Motor neuron (in vitro differentiated cells): ENCODE measurements at places on chromosomes 13 and 19.

GRCh38 chr13:77857531-77858209 lies 61.0 kb downstream of the EDNRB start:
- no peak for ATAC-seq

GRCh38 chr19:49844138-49845095 lies 6.5 kb upstream of the PTOV1 start:
- no peak for ATAC-seq

DNA sequence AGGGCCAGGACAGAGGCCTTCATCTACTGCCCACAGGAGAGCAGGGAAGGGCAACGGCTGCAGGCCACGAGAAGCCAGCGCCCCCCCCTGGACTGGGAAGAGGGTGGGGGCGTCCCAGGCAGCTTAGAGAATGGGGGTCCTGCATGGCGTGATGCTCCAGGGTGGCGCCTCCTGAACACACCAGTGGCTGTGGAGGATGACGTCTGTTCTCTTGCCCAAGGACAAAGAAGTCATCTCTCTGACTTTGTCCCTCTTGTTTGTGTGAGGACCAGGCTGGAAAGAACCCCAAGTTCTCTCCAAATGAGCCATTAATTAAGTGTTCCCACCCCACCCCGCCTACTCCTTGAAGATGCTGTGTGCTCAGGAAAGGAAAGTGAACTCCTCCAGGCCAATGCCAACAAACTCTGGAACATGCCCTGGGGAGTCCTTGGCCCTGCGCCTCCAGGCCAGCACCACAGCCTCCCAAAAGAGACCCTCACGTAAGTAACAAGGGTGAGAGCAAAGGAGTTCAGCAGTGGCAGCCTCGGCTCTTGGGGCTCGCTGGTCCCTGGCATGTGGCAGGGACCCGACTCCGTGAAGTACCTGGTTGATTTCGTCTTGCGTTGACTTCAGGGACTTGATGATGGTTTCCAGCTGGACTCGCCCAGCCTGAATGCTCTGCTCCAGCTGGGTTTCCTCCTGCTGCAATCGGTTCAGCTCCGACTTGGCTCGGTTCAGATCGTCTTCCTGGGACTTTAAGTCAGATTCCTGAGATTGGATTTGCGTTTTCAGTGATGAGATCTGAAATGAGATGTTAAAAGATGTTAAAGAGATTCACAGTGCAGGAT lies 68.4 kb downstream of the EPS15L1 start:
- ATAC-seq = no peak

DNA sequence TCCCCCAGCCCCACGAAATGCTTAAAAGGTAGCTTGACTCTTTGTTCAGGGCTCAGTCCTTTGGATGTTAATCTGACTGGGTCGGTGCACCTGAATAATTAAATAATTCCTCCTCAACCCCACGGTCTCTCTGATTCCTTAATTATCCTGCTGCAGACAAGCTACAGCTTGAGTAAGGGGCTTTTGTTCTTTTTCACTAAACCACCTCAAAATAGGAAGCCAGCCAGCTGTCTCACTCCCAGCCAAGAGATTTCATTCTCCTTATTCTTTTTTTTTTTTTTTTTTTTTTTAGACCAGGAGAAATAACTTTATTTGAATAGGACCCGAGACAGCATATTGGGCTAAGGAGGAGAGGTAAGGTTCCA lies 7.9 kb upstream of the FCGBP start:
- ATAC-seq = no peak

DNA sequence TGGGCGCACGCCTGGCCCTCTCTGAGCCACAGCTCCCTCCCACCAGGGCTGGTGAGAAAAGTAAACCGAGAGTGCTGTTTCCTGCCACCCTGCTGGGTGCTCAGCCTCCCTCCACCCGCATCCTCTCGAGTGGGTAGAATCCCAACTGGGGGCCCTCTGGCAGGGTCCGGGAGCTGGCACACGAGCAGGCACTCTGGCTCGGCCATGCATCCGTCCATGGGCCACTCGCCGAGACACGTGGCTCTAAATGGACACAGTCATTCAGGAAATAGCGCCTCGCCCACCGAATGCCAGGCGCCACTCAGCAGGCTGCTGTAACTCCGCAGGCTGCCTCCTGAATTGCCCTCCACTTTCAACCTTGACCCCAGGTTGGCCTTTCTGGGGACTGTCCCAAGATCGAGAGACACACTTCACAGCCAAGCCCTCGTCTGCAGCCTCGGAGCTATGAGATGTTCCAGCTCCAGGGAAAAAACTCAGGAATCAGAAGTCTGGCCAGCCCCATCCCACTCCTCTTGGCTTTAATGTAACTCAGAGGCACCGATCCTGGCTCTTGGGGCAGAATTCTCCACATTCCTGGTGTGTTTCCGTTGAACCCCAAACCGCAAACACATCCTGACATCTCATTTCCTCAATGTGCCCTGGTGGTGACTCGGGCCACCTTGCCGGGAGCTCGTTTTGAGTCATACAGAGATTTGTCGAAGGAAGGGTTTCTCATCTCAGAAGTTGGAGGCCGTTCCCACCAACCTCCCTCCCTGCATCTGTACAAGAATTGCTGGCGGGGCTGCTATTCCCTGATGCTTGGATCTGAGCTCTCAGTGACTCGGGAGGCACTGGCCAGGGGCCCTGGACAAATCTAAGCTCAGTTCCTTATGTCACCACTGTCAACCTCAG lies 14.1 kb downstream of the KLF2 start:
- ATAC-seq = no peak

DNA sequence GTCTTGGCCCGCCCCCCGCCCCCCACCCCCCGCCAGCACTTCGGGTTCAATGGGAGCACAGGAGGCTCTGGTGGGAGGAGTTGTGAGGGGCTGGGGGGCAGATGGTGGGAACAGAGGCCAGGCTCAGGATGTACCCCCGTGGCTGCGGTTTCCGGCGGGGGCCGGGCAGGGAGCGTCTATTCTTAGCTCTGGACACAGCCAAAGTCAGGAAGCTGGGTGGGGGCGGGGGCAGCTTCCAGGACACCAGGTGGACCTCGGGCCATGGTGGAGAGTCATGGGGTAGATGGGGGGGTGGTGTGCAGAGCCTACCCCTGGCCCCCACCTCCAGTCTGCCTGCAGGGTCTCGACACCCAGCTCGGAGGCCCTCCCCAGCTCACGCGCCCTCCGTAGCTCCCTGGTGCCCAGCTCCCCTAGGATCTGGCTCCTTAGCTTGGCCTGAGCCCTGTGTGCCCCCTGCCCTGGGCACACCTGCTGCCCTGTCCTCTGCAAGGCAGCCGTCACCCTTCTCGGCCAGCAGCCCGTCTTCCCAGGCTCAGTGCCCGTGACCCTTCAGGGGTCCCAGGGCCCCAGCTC lies 2.2 kb upstream of the TBXA2R start:
- ATAC-seq = no peak

DNA sequence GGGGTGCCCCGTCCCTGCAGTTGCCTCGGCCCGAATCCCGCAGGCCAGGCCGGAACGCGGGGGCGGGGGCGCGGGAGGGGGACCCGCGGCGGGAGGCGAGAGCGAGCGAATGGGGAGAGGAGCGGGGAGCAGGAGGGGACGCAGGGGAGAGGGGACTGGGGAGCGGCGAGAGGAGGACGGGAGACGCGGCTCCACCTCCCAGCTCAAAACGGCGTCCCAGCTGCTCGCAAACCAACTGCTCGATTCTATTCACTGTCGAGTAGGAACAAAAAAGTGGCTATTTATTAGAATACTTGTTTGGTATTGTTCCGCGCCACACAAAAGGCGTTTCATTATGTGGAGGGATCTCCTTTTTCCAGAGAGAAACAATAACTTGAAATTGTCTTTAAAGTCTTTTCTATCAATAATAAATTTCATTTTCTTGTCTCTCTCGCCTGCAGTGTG lies 10.6 kb upstream of the SOX1 start:
- ATAC-seq = peak; percentile 37
